CD4-positive, alpha-beta T cell treated with Interleukin-4 for 4 hours (primary cell): ENCODE measurements at places on chromosomes 16 and 17.

DNA sequence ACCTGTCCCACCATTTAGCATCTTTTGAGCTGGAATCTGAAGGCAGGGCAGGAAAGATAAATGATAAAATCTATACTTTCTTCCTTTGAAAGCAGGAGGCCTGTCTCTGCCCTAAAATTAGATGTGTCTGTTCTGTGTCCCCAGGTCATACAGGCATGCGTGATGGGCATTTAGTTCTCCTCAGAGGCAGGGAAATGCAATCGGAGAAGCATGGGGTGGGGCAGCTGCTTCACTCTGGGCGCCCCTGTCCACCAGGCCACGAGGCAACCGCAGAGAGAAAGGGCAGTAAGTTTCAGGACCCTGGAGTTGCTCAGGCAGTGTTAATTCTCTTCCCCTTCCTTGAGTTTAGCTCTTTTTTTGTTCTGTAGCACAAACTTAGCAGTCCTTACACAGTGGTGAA lies 25.1 kb downstream of the CLUAP1 start:
- DNase-seq, result no peak

GRCh38 chr17:77421630-77421972 lies 280.8 kb downstream of the SEC14L1 start:
- DNase-seq, result no peak

GRCh38 chr16:46929378-46930332 lies 43.8 kb downstream of the DNAJA2 start:
- peak; percentile 55 for DNase-seq

- no peak for DNase-seq
Observed at GRCh38 chr17:12429116-12429515, 236.6 kb upstream of the MYOCD start.

GRCh38 chr16:15899538-15900100 lies 11.2 kb upstream of the CEP20 start:
- DNase-seq, result peak; percentile 18

GRCh38 chr17:57499648-57500049 lies 243.3 kb downstream of the MSI2 start:
- no peak for DNase-seq

- no peak for DNase-seq
Observed at GRCh38 chr16:86959091-86959651, 358.0 kb downstream of the C16orf95 start.
